ENCODE measurements at places on chromosomes 16 and 17.
A peak's percentile ranks its signal among the peaks of the same experiment; 100 is the strongest.

- DNase-seq: no peak
Observed at GRCh38 chr17:41251261-41251660, 1.8 kb downstream of the KRTAP9-4 start.

DNA sequence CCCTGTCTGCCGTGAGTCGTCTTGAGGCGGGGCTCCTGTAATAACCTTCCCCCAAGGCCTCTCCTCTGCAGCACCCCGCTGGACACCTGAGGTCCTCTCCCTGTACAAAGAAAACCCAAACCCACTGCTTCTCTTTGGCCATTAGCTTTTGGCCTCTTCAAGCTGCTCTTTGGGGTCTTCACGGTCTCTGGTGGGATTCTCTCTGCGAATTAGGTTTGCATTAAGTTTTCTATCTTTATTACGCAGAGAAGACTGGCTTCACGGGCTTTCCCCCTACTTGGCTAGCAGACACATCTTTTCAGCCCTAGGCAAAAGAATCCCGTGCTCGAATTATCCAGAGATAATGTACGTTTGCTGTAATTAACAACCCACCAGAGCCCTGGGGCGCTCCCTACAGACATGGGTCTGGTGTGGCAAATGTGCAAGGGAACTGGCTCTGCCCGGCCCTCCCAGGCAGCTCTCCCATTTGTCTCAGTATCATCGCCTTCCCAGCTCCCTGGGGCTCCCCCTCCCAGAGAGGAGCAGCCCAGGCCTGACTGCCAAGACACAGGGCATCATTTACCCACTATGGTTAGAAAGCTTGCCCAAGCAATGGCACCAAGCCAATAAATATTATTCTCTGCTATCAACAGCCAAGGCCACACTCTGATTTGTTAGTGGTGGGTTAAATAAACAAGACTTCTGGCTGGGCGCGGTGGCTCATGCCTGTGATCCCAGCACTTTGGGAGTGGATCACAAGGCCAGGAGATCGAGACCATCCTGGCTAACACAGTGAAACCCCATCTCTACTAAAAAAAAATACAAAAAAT lies 24.7 kb upstream of the KLHDC4 start:
- no peak for DNase-seq

DNA sequence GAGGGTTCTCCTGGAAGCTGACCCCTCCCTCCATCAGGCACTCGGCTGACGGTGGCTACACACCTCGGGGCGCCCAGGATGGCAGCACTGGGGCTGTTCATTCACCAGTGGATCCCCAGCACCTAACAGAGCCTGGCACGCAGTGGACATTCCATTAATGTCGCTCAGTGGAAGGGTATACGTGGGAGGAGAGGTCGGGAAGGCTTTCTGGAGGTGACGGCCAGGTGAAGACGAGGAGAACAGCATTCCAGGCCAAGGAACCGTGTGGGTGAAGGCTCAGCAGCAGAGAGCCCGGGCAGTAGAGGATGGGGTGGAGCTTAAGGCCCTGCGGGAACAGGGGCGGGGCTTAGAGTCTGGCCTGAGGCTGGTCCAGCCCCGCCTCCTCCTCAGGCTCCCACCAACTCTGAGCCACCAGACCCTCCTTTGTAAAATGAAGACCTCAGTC lies 2.5 kb upstream of the HS3ST6 start:
- DNase-seq: peak; percentile 63

GRCh38 chr16:11099672-11100205 lies 155.4 kb downstream of the CLEC16A start:
- no peak for DNase-seq

GRCh38 chr17:61627125-61627524 lies 36.1 kb upstream of the NACA2 start:
- no peak for DNase-seq

All from NT2/D1 (cell line).